ENCODE measurements at places on chromosomes 5 and 9. TPM values are rescaled to one million over a fixed set of nuclear protein-coding genes. Genes with fewer than 3 reads are reported as not detected.

GRCh38 chr9:37963936-37964739 lies 60.2 kb upstream of the SLC25A51 start:
- peak; percentile 71 for DNase-seq

Gene PHF19
- total RNA-seq: 37.2 TPM

GRCh38 chr5:15069407-15069905 lies 197.9 kb upstream of the ANKH start:
- no peak for DNase-seq

GRCh38 chr9:295576-295975 lies 80.9 kb downstream of the DOCK8 start:
- no peak for DNase-seq

DNA sequence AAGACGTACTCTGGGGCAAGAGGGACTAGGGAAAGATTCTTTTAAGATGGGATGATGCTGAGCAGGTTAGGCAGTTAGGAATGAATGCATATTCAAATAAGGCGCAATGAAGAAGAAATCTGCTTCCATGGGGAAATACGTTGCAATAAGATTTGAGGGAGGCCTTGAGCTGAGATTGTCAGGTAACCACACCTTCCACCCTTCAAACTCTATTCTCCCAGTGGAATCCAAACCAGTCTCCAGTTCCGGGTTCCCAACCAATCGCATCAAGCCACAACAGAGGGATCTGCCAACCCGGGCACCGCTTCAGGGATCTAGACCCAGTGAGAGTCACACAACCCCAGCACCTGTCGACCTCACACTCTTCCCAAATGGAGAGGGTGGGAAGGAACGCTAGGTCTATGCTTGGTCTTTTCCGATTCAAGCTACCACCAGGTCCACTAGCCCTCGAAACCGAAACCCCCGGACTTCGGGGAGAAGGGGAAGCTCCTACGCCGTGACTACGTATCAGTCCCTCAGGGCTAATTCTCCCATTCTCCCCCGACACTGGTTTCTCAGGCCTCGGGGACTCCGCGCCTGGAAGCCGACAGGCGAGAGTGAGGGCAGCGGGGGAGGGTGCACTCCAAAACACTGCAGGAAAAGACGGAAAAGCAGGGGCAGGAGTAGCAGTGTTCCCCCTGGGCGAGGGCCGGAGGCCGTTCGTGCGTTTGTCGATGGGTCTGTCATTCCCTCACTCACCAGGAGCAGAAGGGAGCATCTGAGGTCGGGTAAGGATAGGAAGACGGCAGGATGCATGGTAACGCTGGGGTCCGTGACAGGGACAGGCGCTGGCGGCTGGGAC lies 534 bp downstream of the ERP44 start:
- peak; percentile 70 for DNase-seq

DNA sequence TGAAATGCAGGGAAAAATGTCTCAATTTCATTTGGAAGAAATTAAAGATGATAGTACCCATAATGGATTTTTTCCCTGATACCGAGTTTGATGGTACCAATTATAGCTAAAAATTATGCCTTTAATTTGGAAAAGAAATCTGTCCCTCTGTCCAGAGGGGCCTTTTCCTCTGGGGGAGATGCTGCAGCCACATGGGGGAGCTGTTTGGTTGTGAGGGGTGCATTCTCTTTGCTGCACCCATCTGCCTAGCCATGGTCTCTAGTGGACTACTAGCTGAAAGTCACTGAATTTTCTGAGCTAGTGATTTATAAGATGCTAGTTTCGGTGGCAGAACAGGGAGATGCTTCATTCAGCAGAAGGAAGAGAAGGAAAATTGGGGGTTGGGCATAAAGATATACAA lies 9.6 kb downstream of the SEC61B start:
- peak; percentile 16 for DNase-seq

Gene FOXD4L3
- 1.2 TPM for total RNA-seq

- no peak for DNase-seq
Measured at GRCh38 chr9:126440940-126441339, 114.3 kb downstream of the MVB12B start.

Gene CCDC183
- 0.38 TPM for total RNA-seq

DNA sequence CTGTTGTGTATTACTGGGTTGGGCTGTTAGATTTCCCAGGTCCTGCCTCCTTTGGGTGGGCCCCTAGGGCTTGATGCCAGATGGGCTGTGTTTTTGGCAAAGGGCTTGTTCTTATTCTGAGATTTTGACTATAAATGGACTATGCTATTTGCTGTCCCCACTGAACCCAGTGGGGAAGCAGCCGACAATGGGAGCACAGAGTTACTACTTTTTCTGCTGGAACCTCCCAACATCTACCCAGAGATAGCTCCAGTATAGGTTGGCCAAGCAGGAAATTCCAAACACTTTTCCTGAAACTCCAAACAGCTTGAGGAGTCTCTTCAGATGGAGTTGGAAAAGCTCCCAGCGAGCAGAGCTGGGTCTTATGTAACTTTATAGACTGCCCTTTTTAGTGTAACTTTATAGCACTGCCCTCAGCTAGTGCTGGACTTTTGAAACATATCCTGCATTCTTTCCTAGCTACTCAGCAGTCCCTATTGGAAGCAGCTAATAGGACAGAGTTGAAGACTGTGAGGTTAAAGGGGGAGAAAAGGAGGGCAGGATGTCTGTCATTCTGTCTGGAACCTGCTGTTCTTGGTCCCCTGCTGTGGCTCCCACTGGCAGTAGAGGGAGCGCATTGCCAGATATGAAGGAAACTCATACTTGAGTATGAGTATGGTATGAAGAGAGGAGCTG lies 21.0 kb downstream of the RUSC2 start:
- DNase-seq: no peak

DNA sequence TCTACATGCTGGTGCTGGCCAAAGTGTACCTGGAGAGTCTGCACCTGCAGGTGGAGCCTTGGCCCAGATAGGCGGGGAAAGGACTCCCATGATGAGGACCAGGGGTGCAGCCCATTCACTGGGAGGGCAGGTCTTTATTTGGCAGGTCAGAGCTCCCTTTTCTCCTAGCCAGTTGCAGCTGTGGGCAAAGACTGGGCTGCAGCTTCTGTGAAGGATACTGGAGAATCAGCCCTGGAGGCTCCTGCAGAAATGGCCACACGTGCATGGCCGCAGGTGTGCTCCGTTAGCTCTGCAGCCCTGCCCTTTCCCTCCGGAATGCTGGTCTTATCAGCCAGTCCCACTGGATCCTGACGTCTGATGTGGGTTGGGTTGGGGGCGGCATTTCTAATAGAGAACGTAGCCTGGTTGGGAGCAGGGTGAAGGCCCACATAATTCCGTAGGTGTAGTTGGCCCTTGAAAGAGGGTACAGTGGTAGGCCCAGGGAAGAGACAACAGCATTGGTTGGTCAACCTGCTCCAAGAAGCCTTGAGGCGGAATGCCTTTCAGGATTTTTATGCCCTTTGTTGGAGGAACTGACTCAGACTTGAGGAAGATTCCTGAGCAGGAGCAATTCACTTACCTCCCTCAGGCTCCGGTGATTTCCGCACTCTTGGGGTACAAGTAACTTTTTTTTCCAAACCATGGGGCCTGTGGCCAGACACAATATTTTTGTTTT lies 22.0 kb upstream of the TIFAB start:
- no peak for DNase-seq

DNA sequence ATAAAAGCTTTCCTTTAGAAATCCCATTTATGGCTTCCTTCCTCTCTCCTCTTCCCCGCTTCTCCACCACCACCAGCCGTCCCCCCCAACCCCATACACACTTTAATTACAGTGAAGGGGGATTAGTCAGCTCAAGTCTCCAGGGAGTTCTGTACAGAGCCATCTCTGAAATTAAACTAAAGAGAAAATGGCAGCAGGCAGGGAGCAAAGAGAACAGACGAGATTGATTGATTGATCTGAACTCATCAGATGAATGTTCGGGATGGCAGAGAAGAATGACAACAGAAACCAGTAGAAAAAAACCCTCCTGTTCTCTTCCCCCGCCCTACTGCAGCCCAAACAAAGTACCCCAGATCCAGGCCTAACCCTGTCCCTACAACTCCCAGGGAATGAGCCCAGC lies 241.7 kb upstream of the PANK3 start:
- DNase-seq: no peak

DNA sequence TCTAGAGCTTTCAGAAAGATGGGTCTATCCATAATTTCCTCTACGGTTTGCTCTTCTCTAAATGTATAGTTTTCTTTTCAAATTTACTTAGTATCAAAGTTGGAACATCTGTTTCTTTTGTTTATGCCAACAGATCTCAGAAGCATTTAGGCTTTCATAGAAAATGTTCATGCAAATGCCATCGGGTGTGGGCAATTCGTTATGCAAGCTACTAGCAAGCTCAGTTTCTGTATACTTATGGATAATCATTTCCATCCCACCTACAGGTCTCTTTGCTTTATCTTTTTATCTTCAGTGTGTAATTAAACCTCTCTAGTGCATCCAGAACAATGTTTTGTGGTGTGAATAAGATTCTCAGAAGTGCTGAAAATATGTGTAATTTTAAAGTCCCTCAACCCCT lies 59.9 kb downstream of the NUDT12 start:
- no peak for DNase-seq

Gene DAB2IP
- total RNA-seq: 56.3 TPM

GRCh38 chr9:131869348-131869747 lies 129.5 kb upstream of the RAPGEF1 start:
- DNase-seq: no peak

Gene LCNL1
- total RNA-seq: not detected

Gene CSF1R
- not detected for total RNA-seq

- DNase-seq: no peak
Measured at GRCh38 chr9:18970393-18970792, 62.6 kb downstream of the SAXO1 start.
